Fibroblast of upper back skin (primary cell): ENCODE measurements at places on chromosomes 2 and 18.
A peak's percentile ranks its signal among the peaks of the same experiment; 100 is the strongest.

GRCh38 chr2:165793161-165793778, 777 bp downstream of the GALNT3 start:
- DNase-seq: no peak

DNA sequence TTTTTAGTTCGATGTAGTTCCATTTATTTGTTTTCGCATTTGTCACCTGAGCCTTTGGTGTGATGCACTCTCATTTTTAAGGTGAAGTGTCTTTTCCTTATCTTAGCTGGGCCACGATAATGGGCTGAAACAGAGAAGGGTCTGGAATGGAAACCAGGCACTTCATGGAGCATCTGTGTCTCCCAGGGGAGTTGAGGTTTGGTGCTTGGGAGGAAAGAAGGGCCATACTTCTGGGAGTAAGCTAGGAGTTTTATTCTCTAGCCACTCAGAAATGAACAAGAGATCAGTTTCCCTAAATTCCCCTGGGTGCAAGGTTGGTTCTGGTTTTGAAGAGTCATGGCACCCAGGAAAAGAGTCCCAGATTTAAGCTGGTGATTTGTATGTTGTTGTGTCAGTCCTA, 179.4 kb upstream of the CXCR4 start:
- DNase-seq: no peak

DNA sequence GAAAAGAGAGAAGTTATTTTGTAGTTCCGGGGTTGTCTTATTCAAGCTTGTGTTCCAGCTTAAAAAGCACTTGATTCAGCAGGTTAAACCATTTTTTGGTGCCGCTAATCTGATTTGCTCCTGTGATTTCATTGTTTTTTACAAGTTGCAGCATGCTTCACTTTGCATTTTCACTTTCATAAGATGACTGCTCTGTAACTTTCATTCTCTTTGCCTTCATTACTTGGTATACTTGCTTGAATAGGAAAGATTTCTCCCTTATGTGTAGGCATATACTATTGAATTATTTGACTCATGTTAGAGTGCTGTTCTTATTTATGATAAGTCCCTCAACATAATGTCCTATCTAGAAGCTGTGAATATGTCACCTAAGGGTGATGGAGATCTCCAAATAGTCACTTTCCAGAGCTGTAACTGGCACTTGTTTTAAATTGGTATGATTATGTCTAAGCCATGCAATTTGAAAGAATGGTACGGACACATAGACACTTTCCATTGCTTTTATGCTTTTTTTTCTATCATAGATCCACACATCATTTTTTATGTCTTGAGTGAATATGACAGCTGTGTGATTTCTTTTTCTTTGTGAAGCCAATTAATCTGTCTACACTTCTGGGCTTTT, 254.5 kb downstream of the DSEL start:
- DNase-seq: no peak

DNA sequence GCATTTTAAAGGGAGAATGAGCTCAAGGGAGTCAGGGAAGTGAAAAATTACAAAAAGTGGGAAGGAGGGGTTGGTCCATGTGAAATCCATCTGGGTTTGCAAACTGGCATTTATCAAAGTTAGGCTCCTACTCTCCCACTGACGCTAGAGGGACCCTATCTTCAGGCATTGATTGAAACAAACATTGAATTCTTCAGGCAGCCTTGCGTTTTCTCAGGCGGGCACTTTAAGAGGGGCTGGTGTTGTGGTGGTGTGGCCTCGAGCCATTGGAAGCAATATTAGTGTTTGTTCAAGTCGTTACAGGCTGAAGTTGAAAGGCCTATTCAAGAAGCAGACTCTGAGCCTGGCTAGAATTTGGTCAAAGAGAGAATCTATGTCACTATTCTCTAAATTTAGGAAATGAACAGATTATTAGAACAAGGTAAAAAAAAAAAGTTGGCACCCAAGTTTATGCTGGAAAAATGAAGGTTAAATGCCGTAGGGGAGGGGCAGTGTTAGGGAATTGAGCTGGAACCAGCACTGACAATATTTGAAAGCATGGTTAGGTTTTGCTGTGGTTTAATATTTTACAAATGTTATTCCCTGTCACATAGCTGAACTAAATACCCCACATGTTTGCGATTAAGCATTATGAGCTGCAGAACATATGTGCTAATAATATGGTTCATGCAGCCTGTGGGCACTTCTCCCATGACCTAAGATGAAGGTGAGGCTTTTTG, 36.8 kb downstream of the STON1 start:
- peak; percentile 38 for DNase-seq

GRCh38 chr2:238941262-238941792, 93.4 kb downstream of the TWIST2 start:
- no peak for DNase-seq

DNA sequence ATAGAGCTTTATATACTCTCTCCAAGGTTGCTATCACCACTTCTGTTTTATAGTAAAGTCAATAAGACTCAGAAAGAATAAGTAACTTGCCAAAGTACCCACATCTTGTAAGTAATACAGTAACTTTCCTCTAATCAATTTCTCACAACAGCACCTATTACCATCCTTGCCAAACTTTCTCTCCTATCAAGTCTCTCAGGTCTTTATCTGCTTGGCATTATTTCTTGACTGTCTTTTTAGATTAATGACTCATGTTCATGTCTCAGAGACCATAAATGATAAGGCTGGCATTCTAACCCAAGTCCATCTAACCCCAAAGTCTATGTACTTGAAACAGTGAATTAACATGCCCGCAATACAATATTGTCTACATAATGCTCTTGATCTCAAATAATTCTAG, 618.0 kb upstream of the ZEB2 start:
- DNase-seq: no peak

- no peak for DNase-seq
Measured at GRCh38 chr2:110740747-110741349, 8.5 kb downstream of the ACOXL start.

DNA sequence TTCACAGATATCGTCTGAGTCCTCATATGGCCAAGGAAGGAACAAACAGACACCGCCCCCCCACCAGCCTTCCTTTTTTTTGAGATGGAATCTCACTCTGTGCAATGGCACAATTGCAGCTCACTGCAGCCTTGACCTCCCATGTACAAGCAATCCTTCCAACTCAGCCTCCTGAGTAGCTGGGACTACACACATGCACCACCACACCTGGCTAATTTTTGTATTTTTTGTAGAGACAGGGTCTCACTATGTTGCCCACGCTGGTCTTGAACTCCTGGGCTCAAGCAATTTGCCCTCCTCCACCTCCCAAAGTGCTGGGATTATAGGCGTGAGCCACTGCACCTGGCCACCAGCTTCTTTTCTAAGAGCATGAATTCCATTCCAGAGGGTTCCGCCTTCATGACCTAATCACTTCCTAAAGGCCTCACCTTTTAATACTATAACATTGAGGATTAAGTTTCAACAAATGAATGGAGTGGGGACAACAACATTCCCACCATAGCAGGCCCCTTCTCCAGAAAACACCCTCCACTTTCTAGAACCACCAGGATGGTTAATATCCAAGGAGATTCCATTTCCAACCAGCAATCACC, 2.2 kb upstream of the TMBIM1 start:
- no peak for DNase-seq

GRCh38 chr2:29480426-29480825, 365.2 kb downstream of the CLIP4 start:
- no peak for DNase-seq

GRCh38 chr2:99711144-99711543, 221.3 kb upstream of the REV1 start:
- DNase-seq: peak; percentile 23

DNA sequence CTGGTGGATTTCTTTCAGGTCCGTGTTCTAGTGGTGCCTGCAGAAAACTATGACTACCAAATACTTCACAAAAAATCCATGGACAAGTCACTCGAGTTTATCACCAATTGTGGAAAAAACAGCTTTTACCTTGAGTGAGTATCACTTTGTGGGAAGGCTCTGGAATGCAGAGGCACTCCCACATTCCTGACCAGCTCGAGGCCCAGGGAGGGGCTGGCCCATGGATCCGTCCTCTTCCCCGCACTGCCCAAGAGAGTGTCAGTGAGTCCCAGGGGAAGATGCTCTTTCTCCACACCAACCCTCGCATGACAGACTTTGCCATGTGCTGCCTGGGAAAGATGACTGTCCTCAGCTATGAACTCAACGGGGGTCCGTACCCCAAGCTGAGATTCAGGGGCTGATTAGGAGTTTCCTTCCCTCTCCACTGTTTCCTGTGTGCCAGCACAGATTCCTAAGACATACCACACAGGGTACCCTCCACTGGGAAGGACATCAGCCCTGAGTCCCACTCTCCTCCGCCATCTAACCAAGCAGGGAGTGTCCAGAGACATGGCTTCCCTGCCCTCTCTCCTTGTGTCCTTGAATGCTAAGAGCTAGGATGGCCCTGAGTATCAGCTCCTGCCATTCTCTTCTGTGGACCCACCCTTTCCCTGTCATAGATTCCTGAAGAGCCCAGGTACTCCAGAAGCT, 155.9 kb downstream of the LAMA3 start:
- peak; percentile 39 for DNase-seq

- DNase-seq: peak; percentile 63
Measured at GRCh38 chr2:40199771-40200170, 252.1 kb downstream of the SLC8A1 start.

GRCh38 chr2:6813573-6813972, 52.1 kb downstream of the CMPK2 start:
- no peak for DNase-seq

DNA sequence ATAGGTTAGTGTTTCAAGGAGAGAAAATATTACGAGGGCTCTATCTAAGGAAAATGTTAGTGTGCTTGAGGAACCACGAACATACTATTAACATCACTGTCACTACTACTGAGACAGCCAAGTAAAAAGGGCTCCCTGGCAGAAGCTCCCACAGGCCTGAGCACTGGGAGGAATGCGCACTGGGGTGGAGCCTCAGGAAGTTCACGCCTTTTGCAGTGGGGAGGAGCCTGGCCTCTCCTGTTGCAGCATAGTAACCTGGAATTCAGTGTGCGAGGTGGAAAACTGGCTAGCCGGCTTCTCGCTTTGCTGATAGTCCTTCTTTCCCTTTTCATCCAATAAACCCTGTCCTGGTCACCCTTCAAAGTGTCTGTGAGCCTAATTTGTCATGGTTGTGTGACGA, 250.3 kb downstream of the ERBB4 start:
- DNase-seq: no peak

DNA sequence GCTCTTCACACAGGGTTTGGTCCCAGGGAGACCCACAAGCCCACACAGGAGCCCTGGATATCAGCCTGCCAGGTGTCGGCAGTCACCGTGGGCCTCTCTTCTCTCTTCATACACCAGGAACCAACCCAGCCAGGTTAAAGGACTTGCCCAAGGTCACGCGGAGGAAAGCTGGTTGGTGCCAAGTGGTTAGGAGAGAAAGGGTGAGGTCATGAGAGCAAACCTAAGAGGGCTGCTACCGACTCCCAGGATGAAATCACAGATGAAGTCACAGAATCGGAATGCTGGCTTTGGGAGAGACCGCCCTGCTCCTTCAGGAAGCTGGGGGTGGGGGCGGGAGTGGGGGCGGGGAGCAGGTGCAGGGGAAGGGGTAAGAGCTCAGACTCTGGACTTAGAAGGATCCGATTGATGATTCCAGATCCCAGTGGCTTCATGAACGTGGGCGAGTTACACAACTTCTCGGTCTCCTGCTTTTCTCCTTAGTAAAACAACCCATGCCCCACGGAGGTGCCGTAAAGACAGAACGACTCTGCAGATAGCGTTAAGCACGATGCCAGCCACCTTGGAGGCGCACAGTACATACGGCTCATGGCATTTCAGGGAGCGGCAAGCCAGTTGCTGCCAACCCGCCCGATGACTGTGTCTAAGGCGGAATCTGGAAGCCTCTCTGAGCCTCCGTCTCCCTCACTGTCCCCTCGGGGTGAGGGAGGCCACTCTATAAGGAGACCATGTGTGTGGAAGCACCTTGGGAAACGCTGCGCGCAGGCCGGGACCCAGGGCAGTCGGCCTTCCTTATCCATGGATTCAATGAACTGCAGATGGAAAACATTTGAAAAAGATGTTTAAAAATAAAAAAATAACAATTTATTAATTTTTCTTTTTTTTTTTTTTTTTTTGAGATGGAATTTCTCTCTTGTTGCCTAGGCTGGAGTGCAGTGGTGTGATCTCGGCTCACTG, 23.0 kb upstream of the TAF1B start:
- peak; percentile 50 for DNase-seq

DNA sequence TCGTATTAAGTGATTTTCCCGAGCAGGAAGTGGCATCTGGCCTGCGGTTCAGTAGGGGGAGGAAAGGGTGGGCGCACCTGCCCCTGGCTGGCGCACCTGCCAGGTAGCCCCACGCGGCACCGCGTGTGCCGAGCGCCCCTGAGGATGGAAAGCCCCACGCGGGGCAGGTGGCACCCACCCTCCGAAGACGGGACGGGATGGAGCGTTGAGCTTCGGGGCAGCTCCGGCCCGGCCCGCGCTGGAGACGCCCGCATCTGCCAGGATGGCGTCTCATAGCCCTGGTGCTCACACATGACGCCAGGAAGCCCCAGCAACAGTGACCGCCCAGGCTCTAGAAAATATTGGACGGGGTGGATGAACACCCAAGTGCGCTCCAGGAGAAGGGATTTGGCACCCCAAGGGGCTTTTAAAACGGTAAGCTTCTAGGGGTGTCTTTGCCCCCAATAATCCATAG, 2.5 kb upstream of the NFATC1 start:
- no peak for DNase-seq

DNA sequence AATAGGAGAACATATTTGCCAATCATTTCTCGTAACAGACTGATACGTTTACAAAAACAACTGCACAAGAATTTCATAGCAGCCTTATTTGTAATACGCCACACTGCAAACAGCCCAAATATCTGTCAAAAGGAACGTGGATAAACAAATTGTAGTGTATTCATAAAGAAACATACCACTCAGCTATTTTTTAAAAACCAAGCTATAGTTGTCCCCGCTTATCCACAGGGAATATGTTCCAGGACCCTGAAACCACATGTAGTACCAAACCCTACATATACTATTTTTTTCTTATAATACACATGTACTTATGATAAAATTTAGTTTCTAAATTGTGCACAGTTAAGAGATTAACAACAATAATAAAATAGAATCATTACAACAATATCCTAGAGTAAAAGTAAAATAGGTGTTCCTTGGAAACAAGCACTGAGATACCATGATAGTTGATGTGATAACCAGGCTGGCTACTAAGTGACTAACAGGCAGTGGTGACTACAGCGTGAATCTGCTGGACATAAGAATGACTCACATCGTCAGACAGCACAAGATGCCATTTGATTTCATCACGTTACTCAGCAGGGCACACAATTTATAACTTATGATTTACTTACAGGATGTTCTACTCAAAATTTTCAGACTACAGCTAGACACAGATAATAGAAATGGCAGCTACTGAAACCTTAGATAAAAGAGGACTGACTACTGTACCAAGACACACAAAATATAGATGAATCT, 367.4 kb downstream of the NCKAP5 start:
- DNase-seq: peak; percentile 90
